Smooth muscle cell of the brain vasculature (primary cell): ENCODE measurements at places on chromosomes 5 and 9.

DNA sequence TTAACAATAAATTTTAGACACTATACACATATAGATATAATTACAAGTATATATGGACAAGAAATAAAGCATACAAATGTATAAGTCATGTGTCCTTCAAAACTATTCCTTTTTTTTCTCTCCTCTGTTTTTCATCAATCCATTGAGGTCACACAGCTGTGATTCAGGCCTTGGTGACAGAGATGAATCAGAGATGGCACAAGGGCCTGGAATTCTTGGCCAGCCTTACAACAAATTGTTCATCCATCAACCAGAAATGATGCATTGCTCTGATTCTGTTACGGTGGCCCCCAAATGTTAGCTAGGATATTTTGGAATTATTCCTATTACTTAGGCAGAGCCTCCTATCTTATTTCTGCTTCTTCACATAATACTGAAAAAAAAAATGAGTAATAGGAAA is 108.7 kb upstream of the MPDZ start:
- DNase-seq = no peak

- no peak for DNase-seq
Observed at GRCh38 chr5:178284093-178284675, 51.6 kb upstream of the PHYKPL start.

DNA sequence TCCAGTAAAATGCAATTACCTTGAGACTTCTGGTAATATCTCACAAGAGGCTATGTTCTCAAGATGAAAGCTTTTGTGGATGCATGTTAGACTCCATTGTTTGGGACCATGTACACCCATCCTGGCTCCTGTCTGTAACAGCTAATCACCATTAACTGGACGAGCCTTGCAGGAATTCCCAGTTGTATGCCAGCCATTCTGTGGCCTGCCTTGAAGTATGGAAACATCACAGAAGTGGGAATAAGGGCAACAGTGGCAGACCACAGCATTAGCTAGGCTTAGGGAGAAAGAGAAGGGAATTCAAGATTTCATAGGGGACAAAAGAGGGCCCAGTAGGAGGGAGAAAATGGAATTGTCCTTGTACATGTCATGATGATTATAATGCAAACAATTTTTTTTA is 79.0 kb downstream of the RORB start:
- no peak for DNase-seq

DNA sequence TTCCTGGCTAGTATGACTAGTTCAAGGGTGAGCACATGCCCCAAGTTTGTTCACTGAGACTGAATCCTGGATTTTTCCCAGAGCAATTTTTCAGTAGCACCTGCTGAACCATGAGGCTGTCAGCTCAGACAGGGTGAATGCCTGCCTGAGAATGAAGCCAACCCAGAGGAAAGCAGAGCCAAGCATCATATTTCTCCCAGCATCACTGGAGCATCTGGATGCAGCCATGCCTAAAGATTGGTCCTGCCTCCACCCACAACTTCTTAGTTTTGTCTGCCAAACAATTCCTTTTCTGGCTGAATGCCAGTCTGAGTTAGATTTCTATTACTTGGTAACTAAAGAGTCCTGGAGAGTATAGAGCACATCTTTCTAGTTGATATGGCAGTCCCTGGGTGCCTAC is 343.6 kb downstream of the CSNK1G3 start:
- no peak for DNase-seq

DNA sequence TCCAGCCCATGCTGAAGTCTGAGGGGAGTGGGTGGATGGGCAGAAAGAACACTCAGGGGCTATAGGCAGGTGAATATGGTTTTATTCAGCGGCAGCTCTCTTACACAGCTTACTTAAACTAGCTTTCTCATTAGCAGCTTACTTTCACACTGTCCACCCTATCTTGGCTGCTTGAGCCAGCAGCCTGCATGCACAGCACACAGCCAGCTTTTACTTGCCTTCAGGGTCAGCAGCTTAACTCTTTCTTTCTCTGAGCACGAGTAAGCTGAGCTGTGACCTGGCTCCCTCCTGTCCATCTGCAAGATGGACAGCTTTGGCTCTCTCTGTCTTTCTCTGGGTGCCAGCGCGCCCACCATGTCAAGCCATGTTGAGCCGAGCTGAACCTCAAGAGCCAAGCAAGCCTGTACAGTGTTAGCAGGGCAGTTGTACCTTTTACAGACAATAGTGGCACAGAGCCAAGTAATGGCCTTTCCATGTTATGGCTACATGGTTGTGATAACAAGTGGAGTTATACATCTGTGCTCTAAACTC is 1054.9 kb downstream of the PTPRD start:
- DNase-seq = no peak

DNA sequence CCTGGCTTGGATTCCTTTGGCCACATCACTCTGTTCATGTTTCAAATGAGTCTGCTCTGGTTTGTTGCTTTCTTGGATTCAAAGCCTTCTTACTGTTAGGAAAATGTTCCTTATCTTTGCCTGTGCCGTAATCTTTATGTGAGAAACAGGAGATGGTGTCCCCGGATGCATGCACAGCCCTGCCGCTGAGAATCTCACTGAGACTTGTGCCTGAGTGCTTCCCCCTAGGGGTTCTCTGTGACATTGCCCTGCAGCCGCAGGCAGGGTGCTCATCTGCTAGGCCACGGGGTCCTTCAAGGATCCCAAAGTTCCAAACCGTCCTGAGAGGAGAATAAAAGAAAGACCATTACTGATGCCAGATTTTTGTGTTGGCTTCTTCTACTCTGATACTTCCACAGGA is 81.4 kb upstream of the ANKRD55 start:
- no peak for DNase-seq

DNA sequence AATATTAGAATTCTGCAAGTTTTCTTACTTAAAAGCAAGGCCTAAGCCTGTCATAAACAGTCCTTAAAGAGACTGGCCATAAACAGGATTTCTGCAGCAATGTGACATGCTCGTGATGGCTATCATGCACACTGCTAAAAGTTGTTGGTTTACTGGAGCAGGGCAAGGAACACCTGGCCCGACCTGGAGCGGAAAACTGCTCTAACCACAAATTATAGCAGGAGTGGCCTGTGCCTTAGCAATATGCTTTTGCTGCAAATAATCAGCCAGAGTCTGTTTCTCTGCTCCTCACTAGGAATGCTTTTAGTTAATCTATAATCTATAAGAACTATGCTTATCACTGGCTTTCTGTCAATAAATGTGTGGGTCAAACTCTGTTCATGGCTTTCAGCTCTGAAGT is 322.9 kb upstream of the RPS23 start:
- DNase-seq = no peak

DNA sequence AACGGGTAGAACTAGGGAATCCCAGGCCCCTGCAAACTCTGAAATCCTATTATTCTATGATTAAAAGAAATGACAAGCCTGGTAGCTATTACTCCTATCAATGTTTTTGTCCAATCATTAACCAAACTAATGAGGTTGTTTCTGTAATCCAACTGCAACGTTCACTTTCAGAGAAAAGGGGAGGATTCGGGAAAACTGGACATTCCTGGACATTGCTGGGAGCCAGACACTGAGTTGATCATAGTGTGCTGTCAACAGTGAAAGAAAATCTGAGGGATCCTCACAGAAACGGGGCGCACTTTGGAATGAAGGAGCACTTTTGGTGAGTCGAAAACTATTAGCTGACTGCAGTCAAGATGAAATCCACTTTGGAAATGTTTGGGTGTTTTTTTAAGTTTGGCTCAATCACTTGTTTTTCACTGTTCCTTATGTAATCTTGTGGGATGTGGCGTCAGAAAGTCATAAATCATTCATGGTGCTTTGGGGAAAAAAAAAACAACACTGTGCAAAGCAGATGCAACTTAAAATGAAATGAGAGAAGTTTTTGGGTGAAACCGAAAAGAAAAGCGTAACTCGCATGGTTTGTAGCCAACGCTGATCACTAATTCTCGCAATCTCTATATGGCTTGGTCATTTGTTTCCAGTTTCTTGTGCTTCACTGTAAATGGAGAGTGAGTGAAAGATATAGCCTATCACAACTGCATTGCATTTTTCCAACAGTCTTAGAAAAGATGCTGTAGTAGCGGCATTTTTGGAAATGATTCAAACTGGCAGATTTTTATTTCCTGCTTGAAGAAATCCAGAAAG is 51.2 kb upstream of the ADRA1B start:
- no peak for DNase-seq

DNA sequence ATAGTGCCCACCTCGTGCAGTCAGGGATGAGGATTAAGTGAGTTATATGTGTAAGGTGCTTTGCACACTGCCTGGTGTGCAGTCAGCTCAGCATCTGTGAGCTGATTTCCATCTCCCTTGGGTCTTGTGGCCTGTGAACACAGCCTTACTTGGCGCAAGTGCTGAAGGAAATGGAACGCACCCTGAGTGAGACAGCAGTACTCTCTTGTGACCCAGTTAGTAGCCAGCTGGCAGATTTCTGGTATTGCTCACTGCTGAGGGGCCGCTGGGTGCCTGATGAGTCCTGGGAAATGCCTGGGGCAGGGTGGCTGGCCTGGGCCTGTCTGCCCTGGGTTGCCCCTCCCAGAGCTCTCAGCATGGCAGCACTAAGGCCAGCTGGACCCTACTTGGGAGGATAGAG is 90.9 kb upstream of the BOD1 start:
- DNase-seq = no peak

DNA sequence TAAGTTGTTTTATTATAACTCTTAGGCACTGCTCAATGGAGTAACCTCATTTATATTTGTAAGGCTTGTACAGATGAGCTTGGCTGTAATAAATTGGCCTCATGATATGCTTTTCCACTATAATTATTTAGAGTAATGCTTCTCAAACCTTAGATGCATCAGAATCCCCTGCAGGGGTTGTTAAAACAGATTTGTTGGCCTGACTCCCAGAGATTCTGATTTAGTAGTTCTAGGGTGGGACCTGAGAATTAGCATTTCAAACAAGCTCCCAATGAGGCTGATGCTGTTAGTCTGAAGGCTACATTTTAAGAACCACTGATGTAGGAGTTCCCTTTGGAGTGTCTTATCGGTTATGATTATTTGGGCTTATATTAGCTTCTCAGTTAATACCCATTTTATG is 38.2 kb upstream of the ARSB start:
- DNase-seq = no peak

DNA sequence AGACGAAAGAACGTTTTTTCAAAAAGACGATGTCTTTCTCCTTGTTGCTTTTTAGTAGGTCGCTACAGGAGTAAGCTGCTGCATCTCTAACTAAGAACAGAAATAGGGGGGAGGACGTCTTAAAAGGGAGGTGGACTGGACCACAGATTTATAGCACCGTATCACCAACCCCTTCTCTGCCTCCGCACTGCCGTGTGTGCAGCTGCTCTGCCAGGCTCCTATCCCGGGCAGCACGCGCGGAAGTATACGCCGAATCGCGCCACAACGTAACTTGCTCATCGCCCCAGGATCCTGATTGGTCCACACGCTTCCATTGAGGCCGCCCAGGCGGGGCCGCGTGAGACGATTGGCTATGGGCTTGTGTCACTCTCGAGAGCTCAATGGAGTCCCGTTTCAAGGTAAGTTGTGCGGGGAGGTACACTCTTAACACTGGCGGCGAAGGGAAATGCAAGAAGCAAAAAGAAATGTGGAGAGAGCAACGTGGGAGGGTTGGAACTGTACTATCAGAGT is at the start of gene ELAVL2:
TSS of gene ELAVL2 (minus strand) at position 121 of the 510 bp plus-strand sequence. CDS start 64,006 bp downstream, outside the sequence.
- DNase-seq = peak; percentile 26

DNA sequence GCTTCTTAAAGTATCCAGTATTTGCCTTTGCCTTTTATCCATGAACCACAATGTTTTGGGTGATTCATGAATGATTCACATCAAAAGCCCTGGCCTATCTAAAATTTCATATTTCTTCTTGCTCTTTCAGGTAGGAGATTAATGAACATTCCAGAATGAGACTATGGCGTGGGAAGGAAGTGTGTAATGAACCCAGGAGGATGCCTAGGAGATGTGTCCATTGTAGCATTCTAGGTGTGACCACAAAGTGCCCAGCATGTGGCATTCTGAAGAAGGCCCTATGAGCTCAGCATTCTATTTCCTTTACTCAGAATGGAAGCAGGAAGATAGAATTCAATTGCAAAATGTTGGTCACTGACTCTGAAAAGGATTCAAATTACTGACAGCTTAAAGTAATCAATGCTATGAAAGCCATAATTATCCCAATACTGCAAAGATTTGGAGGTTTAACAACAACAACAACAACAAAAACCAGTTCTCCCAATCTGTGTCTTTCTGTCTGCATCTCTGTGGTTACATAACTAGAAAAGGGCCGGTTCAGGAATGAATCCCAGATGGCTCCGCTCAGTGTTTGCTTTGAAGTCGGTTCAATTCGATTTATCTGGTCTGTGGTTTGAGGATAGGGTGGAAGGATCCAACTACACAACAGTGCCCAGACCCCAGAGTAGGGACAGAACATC is 126.7 kb downstream of the FOXD1 start:
- no peak for DNase-seq

DNA sequence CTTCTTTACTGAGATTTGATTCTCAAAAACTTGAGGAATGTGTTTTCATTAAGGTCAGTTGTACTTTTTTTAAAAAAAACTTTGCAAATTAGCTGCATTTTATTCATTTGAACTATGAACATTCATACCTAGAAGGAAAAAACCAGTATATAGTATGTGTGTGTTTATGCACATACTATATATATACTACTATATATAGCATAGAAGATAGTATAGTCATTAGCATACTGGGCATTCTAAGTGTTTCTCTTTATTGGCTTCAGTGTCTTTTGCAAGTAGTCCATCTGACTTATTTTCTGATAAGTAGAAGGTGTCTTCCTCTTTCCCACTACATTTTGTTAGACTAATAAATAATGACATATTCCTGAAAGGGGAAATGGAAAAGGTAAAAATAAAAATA is 33.0 kb downstream of the ELOVL7 start:
- DNase-seq = no peak

DNA sequence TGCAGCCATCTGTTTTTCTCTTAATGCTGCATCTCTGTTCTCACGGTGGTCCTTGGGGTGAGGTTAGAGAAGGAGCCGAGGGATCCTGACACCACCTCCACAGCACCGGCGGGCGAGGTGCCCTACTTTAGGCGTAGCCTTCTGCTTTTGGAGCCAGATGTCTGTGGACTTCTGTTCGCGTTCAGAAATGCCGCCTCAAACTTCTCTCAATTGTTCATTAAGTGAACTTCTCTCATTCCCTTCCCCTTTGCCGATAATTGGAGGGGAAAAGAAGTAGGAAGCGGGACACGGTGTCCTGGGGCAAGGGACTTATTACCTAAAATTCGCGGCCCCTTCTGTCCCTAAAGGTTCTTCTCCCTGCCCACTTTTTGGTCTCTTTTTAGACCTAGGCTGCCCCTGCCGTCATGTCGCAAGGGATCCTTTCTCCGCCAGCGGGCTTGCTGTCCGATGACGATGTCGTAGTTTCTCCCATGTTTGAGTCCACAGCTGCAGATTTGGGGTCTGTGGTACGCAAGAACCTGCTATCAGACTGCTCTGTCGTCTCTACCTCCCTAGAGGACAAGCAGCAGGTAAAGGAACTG is 455 bp downstream of the KIF20A start:
- no peak for DNase-seq

DNA sequence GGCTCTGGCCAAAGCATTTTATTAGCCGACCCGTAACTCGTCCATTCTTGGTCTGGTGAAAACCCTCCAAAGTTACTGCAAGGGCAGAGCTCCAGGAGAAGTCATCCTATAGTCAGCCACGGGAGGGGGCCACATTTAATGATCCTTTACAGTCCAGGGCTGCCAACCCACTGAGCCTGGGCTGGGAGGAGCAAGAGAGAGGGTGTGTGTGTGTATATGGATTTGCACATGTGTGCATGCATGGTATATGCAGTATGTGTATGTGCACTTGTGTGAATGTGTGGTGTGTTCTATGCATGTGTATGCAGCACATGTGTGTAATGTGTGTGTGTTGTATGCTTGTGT is 4.2 kb upstream of the RASGEF1C start:
- no peak for DNase-seq
